ENCODE measurements at places on chromosomes 12 and 14. TPM values are rescaled to one million over a fixed set of nuclear protein-coding genes. Genes with fewer than 3 reads are reported as not detected.

DNA sequence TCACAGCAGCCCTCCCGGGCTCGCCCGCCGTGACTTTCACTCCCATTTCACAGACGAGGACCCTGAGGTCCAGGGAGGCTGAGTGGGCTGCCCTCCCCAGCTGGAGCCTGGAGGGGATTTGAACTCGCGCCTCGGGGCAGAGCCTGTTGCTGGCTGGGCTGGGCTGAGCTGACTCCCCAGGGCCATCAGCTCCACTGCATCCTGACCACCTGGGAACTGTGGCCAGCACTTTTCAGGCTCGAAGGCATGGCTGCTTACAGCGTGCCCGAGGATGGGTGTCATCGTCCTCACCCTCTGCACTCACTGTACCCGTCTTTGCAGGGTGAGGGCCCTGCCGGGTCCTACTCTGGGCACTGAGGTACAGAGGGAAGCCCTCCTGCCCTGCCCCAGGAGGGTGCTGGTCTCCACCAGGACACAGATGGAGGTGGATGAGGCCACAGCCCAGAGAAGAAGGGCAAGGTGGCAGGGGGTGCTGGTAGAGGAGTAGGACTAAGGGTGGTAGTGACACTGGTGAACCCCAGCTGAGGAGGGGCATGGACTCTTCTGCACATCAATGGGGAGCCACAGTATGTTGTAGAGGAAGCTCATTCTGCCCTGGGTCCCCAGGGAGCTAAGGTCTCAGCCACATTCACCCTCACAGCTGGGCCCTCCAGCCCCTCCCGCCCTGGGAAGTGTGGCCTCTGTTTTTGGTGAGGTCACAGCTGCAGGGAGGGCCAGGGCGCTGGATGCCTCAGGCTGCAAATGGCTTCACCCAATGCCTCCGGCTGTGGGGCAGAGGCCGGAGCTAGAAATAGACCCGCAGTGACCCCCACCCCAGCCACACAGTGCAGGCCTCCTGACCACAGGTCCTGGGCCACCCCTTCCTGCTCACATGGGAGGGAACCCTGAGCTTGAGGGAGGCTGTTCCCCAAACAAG is 365.1 kb upstream of the SFSWAP start:
- H3K27ac ChIP-seq = no peak overlapping the region
- H3K4me1 ChIP-seq = no peaks in the 10 kb centered on the region
- no peaks in the 10 kb centered on the region for H3K36me3 ChIP-seq
- DNase-seq = no peak
- H3K4me3 ChIP-seq = no peak overlapping the region

DNA sequence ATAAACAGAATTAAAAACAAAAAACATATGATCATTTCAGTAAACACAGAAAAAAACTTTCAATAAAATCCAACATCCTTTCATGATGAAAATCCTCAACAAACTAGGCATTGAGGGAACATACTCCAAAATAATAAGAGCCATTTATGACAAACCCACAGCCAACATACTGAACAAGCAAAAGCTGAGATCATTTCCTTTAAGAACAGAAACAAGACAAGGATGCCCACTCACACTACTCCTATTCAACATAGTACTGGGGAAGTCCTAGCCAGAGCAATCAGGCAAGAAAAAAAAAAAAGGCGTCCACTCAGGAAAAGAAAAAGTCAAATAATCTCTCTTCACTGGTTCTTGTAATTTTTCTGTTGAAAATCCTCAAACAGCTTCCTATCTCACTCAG is 30.1 kb downstream of the MRPL42 start:
- H3K27me3 ChIP-seq = no peaks in the 10 kb centered on the region
- H3K4me3 ChIP-seq = no peak overlapping the region

- H3K4me1 ChIP-seq = no peaks in the 10 kb centered on the region
- H3K4me3 ChIP-seq = no peak overlapping the region
- H3K27me3 ChIP-seq = peaks cover 3% of the 10 kb centered on the region
- H3K36me3 ChIP-seq = no peaks in the 10 kb centered on the region
Measured at GRCh38 chr12:67042697-67043131, 226.4 kb upstream of the CAND1 start.

Gene TMCC3
- 0.13 TPM for polyA plus RNA-seq

- no peaks in the 10 kb centered on the region for H3K27me3 ChIP-seq
- no peak overlapping the region for H3K4me3 ChIP-seq
- no peaks in the 10 kb centered on the region for H3K4me1 ChIP-seq
- no peak for DNase-seq
- no peaks in the 10 kb centered on the region for H3K36me3 ChIP-seq
Measured at GRCh38 chr12:67052981-67053380, 216.2 kb upstream of the CAND1 start.

- peaks cover 92% of the 10 kb centered on the region for H3K4me1 ChIP-seq
- H3K27ac ChIP-seq = peak overlapping the region; percentile 92
- peak overlapping the region; percentile 91 for H3K4me3 ChIP-seq
- no peaks in the 10 kb centered on the region for H3K27me3 ChIP-seq
- H3K36me3 ChIP-seq = peaks cover 4% of the 10 kb centered on the region
Measured at GRCh38 chr14:91866061-91866460, 1.3 kb downstream of the TC2N start.

- H3K4me1 ChIP-seq = no peaks in the 10 kb centered on the region
- H3K4me3 ChIP-seq = no peak overlapping the region
Measured at GRCh38 chr12:44459569-44459968, 416.5 kb downstream of the NELL2 start.

Gene NTF3
- not detected for polyA plus RNA-seq

Measured in CD4-positive, CD25-positive, alpha-beta regulatory T cell (primary cell).